ENCODE measurements at places on chromosomes 13 and 19.

DNA sequence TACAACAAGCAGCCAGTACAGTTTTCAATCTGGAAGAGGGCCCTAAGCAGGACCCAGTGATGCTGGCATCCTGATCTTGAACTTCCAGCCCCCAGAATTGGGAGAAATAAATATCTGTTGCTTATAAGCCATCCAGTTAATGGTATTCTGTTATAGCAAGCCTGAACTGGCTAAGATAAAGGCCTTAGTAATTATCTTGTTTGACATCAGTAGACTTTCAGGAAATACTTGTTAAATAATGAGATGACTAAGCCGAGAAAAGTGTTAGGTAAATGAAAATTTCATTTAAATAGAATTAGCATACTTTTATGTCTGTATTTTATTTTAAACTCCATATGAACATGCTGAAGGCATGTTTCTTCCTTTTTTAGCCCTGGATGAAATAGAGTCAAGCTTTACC, 188.2 kb downstream of the OLFM4 start:
- H3K4me3 ChIP-seq = no peak overlapping the region
- no peaks in the 10 kb centered on the region for H3K36me3 ChIP-seq
- no peak overlapping the region for H3K27ac ChIP-seq
- DNase-seq = no peak
- H3K27me3 ChIP-seq = no peaks in the 10 kb centered on the region

DNA sequence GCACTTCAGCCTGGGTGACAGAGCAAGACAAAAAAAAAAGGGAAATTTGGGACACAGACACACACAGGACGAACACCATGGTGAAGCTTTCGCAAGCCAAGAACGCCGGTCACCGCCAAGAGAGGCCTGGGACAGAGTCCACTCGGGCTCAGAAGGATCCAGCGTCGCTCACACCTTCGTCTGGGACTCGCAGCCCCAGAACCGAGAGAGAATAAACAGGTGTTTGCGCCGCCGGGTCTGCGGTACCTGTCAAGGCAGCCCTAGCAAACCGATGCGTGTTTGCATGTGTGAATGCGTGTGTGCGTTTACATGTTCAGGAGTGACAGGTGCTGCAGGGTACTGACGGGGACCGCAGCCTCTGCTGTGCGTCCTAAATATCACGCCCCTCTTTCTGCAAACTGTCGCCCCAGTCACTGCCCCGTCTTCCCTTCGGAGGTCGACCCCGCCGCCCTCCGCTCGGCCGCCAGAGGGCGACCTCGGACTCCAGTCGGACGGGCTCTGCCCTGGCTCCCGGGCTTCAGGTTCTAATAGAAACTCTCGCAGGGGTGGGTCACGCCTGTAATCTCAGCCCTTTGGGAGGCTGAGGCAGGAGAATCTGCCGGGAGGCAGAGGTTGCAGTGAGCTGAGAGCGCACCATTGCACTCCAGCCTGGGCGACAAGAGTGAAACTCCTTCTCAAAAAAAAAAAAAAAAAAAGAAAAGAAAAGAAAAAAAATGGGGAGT, 11.8 kb upstream of the CSNK1G2 start:
- no peaks in the 10 kb centered on the region for H3K27me3 ChIP-seq
- no peaks in the 10 kb centered on the region for H3K36me3 ChIP-seq
- no peak overlapping the region for H3K27ac ChIP-seq
- no peak overlapping the region for H3K4me3 ChIP-seq
- DNase-seq = peak; percentile 91
- peaks cover 5% of the 10 kb centered on the region for H3K4me1 ChIP-seq

DNA sequence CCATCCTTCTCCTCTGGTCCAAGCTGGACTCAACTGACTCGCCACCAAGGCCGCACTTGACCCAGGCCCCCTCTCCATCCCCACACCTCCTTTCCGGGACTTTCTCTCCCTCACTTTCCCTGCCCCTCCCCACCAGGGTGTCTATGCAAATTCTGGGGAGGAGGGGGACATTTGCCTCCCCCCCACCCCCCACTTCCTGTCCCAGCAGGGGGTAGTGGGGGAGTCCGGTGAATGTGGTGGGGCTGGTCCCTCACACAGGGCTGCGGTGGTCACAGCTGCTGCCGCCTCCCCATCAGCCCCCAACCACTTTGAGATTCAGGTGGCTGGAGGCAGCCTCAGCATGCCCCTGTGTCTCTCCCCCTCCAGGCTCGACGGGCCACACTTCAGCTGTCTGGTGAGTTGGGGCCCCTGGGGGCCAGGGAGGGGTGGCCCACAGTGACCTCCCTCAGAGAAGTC, 870 bp downstream of the SPIB start:
- H3K27ac ChIP-seq = no peak overlapping the region
- peaks cover 26% of the 10 kb centered on the region for H3K27me3 ChIP-seq
- H3K4me1 ChIP-seq = peaks cover 7% of the 10 kb centered on the region
- H3K36me3 ChIP-seq = no peaks in the 10 kb centered on the region
- H3K4me3 ChIP-seq = no peak overlapping the region
- DNase-seq = peak; percentile 5

DNA sequence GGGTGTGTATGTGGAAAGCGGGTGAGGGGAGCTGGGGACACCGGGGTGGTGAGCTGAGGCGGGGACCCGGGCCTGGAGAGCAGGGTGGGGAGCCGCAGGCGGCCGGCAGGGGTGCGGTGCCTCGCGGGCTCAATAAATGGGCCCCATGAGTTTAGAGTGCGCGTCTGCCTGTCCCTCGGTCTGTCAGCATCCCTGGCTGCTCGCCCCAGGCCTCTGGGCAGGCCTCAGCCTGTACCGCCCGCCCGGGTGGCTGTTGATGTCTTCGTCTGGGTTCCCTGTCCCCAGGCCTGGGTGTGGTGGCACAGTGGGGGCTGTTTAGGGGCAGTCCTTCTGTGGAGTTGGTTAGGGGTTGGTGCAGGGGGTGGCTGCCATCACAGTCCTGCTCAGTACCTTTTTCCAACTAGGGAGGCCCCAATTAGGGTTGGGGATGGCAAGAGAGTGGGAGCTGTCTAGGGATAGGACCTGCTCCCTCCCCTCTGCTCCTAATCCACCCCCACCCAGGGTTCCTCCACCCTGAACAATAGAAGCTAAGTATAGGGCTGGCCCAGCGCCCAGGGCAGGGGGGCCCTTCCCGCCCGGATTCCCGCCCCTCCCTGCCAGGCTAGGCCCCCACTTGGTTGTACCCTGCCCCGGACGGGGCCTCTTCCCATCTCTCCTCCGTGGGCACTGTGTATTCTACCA, 12.2 kb downstream of the CIC start:
- H3K4me3 ChIP-seq = peak overlapping the region; percentile 41
- peak overlapping the region; percentile 99 for H3K27ac ChIP-seq
- H3K4me1 ChIP-seq = peaks cover 67% of the 10 kb centered on the region
- peak; percentile 81 for DNase-seq
- no peaks in the 10 kb centered on the region for H3K27me3 ChIP-seq

DNA sequence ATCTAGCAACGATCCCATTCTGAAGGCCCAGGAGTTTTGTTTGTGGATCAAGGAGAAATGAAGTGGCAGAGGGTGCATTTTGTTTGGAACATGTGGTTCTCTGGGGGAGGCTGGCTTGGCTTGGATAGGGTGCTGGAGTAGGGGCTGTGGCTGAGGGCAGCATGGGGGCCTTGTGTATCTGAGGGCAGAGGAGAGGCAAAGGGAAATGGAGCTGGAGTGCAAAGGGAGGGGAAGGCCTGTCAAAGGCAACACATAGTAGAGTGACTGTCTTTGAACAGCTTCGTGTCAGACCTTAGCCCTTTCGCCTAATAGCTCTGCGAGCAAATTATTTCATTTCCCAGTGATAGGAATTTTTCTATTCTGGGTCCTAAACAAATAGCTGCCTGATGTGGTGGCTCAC, 187.2 kb downstream of the KCNRG start:
- DNase-seq = no peak
- no peak overlapping the region for H3K27ac ChIP-seq
- no peaks in the 10 kb centered on the region for H3K27me3 ChIP-seq
- no peaks in the 10 kb centered on the region for H3K36me3 ChIP-seq
- no peak overlapping the region for H3K4me3 ChIP-seq
- H3K4me1 ChIP-seq = peaks cover 7% of the 10 kb centered on the region

DNA sequence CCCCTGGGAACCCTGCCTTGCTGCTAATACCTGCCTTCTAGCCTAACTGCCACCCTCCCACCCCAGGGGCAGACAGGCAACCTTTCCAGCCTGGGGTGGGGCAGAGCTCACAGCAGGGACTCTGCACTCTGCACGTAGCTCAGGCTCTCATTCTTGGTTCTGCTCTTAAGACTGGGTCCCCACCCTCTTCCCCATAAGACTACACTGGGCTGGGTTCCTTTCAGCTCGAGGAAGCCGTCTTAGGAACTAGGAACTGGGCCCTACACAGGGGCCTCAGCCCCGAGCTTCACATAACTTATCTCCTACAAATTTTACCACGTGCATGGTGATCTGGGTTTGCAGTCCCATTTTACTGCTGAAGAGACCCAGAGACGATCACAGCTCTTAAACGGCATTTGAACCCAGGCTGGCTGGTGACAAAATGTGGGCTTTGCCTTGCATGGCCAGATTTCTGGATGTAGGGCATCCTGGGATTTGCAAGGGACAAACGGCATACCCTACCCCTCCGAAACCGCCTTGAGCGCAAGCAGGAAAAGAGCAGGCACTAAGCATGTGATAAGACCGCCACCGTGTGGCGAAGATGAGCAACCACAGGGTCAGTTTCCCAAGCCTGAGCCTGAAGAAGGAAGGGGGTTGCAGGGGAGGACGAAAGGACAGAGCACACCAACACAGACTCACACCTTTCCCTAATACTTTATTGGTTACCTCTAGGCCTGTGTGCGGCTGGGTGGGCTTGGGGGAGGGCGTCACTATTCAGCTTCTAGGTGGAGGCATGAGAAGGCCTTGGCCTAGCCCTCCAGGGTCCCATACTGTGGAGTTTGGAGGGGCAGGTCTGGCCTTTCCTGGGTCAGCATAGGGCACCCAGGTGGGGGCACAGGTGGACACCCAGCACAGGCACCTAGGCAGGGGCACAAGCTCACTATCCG, 5.1 kb downstream of the JUNB start:
- H3K4me1 ChIP-seq = peaks cover 18% of the 10 kb centered on the region
- H3K4me3 ChIP-seq = no peak overlapping the region
- H3K27ac ChIP-seq = peak overlapping the region; percentile 55
- peak; percentile 90 for DNase-seq
- no peaks in the 10 kb centered on the region for H3K27me3 ChIP-seq
- H3K36me3 ChIP-seq = no peaks in the 10 kb centered on the region

DNA sequence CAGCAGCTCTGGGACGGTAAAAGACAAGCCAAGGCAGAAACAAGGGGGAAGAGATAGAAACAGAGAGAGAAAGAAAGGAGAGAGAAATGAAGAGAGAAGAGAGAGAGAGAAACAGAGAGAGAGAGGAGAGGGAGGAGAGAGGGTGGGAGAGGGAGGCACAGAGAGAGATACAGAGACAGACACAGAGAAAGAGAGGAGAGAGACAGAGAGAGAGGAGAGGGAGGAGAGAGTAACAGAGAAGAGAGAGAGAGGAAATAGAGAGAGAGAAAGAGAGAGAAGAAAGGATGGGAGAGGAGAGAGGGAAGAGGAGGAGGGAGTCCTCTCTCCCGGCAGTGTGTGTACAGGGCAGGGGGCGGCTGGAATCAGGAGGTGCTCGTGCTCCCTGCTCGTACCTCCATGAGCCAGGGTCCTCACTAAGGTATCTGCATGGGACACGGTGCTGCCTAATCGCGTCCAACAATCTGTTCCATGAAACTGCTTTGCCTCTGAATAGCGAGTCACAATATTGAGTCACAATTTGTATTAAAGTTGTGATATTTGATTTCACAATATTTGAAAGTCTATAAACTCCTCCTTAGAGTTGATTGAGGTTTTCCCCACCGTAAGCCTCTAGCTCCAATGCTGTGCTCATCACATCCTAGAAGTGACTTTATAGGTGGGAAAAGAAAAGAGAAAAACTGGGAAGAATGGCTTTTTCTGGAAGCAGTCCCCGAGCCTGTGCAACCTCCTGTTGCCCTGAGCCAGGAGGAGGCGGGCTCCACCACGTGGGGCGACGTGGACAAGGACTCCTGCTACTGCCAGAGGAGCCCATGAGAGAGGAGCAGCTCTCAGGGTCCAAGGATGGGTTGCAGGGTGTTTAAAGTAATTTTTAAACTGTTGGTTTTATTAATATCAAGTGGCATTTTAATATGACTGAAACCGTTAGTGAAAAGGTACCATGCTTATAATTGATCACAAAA, 81.7 kb upstream of the ARHGEF7 start:
- H3K4me1 ChIP-seq = no peaks in the 10 kb centered on the region
- DNase-seq = no peak
- H3K4me3 ChIP-seq = no peak overlapping the region
